ENCODE measurements at places on chromosomes 12 and 14.

- no peak for DNase-seq
Measured at GRCh38 chr12:34119366-34119765, 97.1 kb downstream of the ALG10 start.

GRCh38 chr12:24455811-24456210, 493.1 kb downstream of the BCAT1 start:
- no peak for DNase-seq

GRCh38 chr14:84250893-84251292, 1279.1 kb upstream of the FLRT2 start:
- no peak for DNase-seq

- DNase-seq, result no peak
Measured at GRCh38 chr12:54378796-54379397, 5.6 kb downstream of the ZNF385A start.

GRCh38 chr12:77800501-77800900, 30.2 kb upstream of the NAV3 start:
- DNase-seq, result no peak

Measured in fibroblast of mammary gland (primary cell).